ENCODE measurements at places on chromosomes 11 and 22.

GRCh38 chr11:125625225-125625629 lies 264 bp downstream of the CHEK1 start:
- DNase-seq = no peak

DNA sequence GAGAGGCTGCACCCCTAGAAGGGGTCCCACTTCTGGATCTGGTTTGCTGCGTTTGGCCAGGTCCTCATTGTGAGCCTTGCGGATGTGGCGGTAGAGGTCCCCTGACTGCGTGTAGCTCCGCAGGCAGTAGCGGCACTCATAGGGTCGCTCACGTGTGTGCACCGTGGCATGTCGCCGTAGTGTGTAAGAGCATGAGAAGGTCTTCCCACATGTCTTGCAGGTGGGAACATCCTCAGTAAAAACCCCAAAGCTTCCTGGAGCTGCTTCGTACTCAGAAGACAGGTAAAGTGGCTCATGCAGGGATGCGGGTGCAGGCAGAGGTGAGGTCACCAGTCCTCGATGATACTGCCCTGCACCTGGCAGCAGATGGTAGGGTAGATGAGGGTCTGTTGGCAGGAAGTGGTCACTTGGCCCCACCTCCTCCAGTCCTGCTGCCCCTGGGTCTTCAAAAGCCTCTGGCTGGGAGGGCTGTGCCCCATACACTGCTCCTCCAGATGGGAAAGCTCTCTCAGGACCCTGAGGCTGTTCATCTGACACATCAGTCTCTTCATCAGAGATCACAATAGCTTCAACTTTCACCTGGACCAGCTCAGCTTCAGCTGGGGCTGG lies 1.7 kb downstream of the ZBTB3 start:
- DNase-seq = no peak

DNA sequence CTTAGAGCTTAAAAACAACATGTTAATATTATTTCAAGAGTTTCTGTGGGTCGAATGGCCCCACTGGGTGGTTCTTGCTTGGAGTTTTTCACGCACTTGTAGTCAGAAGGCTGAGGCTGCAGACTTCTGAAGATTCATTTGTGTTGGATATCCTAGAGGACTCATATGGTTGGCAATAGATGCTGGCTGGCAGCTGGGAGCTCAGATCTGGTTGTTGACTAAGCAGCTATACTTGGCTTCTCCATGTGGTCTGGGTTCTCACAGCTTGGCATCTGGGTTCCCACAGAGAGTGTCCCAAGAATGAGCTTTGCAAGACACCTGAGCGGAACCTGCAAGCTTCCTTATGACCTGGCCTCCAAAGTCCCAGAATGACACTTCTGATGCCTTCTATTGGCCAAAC lies 163.9 kb upstream of the ZC3H12C start:
- no peak for DNase-seq

DNA sequence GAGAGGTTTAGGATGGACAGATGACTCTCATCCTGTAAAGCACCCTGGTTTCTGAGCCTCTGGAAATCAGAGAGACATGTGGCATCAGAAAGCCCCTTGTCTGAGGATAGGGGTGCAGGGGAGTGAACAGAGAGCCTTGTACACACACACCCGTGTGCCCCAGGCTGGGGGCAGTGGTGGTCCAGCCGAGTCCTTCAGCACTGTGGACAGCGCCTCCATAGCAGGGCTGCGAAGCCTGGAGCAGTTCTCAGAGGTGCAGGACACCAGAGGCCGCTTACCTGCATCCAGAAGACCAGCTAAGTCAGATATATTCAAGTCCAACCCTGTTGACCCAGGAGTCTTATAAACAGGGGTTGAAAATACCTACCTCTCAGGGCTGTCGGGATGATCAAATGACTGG lies 11.5 kb upstream of the IGSF9B start:
- no peak for DNase-seq

DNA sequence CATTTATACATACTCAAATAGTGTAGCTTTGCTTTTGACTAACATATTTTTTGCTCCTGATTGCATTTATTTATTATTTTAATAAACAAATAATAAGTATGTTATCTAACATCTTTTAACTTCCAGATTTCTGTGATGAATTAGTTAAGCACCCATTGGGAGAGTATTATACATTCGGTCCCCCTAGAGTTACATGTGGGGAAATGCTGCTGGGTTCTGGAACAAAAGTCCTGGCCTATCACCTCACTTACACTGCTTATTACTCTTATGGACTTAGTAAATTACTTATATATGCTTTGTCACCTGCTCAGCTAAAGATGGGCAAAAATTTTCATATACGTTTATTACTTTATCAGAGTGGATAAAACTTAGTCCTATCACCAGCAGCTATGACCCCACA lies 1163.0 kb downstream of the FAM181B start:
- no peak for DNase-seq

DNA sequence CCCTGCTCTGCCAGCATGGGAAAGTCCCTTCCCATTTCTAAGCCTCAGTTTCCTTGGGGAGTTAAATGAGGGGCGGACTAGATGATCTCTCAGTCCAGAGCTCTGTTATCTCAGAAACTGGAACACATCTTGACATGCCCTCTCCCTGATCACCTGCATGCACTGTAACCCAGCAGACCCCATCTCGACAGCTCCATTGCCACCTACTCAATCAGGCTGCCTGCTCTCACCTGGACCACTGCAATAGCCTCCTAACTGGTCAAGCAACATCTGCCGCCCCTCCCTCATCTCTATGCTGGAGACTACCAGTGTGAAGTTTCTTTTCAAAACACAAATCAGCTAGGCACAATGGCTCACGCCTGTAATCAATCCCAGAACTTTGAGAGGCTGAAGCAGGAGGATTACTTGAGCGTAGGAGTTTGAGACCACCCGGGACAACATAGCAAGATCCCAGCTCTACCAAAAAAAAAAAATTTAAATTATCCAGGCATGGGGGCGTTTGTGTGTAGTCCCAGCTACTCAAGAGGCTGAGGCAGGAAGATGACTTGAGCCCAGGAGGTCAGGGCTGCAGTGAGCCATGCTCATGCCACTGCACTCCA lies 22.2 kb downstream of the LRRC55 start:
- DNase-seq = no peak

DNA sequence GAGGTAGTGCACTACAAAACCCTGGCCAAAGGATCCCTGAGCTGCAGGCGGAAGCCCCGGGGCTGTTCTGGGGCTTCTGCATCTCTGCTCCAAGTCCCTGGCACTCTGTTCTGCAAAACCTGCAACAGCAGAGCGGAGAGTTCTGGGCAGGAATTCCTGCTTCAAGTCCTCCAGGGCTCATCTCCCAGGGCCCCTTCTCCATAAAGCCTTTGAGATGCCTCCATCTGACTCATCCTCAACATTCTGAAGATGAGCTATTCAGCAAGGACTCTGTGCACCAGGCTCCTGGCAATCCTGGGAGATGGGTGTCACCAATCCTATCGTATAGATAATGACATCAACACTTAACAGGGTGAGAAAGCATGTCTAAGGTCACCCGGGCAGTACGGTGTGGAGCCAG lies 19.3 kb downstream of the SYN3 start:
- DNase-seq = no peak

- no peak for DNase-seq
Observed at GRCh38 chr22:23997092-23997491, 8.2 kb downstream of the GSTT4 start.

- DNase-seq = no peak
Observed at GRCh38 chr22:11629661-11630385, 3898.2 kb upstream of the OR11H1 start.

DNA sequence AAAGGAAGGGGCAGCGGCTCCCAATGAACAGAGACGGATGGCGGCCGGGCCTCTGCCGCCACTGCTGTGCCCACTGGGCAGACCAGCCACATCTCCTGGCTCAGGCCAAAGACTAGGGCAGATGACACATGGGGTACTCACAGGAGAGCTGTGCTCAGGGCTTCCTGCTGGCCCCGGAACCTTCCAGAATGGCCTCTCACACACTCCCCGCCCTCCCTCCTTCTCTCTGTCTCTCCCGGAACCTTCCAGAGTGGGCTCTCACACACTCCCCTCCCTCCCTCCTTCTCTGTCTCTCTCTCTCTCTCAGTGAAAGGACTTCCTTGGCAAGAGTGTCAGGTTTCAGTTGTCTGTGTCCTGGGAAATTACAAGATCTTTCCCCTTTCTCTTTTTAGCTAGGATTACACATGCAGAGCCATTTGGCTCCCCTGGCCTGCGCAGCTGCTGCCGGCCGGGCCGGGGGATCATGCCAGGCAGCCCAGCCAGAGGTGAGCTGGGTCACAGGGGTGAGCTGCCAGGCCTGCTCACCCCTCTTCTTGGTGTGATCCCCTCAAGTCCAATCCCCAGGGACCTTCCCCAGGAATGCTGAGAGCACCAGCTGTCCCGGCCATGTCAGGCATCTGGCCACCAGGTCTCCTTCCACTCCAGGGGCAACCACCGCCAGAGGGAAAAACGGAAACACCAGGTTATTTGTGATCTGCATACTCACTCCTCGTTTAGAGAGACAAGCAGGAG lies 45.3 kb upstream of the ADA2 start:
- DNase-seq = no peak

- DNase-seq = no peak
Observed at GRCh38 chr11:44748606-44749005, 21.8 kb downstream of the TSPAN18 start.

DNA sequence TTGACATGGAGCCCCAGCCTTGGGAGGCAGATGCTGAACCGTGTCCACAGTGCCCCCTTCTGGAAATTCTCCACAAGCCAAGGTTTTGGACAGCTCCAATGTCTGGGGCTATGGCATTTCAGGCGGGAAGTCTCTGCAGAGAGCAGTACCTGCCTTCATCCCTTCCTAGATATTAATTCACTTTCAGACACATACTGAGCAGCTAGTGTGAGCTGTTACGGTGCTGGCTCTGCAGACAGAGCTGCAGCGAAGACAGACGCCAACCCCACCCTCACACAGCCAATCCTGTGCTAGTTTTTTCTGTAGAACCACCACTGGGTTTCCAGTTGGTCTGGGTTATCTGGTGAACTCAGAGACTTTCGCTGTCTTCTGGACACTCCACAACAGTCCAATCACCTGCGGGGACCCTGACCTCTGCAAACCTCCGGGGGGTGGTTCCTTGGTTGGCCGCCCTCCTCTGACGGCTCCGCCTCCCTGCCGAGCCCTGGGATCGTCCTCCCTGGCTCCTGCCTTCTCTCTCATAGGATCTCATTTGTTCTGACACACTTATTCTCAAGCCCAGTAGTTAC lies 9.1 kb downstream of the LMF2 start:
- DNase-seq = peak; percentile 78

DNA sequence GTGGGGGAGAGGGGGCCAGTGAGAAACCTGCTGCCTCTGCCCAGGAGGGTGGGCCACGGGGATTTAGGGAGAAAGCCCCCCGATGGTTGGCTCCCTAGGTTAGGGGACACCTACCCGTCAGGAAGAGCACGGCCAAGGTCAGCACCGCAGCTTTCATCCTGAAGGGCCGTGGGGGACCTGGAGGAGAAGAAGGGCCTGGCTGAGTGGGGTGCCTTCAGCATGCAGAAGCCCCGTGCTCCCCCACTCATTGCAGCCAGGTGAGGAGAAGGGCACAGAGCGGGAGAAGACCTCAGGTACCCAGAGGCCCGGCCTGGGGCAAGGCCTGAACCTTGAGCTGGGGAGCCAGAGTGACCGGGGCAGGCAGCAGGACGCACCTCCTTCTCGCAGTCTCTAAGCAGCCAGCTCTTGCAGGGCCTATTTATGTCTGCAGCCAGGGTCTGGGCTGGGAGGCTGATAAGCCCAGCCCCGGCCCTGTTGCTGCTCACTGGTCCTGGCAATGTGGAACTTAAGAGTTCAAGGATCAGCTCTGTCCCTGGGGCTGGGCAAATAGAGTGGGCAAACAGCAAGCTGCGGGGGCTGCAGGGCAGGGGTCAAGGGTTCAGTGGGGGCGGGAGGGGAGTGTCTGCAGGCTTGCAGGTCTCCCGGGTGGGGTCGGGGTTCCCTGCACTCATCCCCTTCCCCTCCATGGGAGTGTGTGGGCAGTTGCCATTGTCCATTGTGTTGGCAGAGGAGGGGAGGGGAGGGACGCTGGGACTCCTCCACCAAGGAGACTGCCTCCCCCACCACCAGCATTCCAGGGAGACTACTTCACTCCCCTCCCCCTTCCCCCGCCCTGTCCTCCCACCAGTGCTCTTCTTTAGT lies at the start of gene APOA1:
TSS of gene APOA1 (minus strand) at position 392 of the 861 bp plus-strand sequence. CDS start at position 157, 235 bp downstream.
- no peak for DNase-seq

DNA sequence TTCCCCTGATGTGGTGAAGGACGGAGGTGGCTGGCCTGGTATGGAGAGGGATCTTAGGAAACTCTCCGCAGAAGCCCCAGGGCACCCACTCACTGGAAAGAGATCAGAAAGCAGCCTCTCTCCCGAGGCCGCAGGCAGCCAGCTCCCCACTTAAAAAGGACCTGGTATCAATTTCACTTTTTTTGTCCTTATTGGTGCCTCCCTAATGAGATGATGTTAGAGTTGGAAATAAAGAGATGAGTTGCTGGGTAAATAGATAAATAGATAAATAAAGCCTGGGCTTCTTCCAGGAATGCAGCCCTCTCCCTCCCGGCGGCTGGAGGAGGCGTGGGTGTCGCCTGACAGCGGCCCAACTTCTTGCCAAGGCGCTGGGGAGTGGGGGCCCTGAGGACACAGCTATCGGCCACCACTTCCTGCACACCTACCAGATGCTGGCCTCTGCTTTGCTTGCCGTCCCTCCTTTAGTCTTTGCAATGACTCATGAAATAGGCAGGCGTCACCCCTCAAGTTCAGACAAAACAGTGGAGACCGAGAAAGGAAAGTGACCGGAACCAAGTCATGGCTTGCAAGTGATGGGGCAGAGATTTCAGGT lies 42.9 kb downstream of the LINC01488 start:
- DNase-seq = no peak

DNA sequence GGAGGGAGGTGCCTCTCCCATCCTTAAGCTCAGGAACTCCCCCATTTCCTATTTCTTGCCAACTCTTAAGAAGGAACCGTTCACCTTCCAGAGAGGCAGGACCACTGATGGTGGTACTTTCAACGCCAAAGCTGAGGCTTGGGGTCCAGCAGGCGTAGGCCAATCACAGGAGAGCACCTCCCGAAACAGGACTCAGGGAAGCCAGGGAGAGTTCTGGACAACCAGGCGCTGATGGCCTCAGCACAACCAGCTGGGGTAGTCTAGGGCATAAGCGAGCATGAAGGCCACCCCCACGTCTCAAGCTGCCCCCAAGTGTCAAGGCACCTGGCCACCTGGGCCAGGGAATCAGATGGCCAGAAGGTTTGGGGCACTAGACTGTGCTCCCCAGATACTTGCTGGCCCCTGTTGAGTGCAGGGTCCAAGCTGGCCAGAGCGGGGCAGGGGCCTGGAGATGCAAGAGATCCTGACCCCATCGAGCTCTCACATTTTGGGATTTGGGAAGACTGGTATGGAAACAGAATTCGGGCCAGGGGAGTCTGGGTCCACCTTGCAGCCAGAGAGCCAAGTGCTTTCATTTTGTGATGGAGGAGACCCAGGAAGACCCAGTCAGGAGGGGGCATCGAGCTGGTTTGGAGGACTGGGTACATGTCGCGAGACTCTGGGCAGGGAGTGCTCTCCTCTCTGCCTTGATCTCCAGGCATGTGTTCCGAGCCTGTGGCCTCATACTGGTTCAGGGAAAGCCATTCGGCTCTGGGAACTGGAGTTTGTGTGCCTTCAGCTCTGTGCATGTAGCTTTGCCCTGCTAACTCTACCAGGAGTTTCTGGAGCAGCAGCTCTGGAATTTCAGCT lies 926 bp downstream of the CD6 start:
- DNase-seq = no peak
